ENCODE measurements at places on chromosomes 2 and 18.

DNA sequence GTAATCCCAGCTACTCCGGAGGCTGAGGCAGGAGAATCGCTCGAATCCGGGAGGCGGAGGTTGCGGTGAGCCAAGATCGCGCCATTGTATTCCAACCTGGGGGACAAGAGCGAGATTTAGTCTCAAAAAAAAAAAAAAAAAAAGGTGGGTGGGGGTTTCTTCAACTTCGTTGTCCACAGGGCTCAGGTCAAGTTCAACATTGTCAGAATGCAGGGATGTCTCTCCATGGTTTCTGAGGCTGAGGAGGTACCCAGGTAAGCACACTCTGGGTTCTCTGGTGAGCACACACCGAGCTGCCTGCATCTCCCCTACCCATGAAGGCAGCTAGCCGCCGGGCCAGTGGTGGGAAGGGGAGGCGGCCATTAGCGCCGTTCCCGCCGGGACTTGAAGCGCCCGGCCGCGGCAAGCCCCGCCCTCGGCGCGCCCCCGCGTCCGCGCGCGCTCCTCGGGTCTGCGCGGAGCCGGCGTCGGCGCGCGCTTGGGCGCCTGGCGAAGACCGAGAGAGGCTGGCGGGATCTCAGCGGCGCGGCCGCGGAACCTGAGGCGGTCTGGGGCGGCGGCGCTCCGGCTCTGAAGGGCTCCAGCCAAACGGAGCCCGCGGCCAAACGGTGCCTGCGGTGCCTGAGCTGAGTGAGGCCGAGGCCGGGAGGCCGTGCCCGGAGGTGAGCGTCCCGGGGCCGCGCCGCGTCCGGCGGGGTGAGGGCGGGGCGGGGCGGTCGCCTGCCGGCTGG is at the start of gene UBXN2A:
Gene UBXN2A (plus strand): TSS at position 477 of the 731 bp plus-strand sequence. CDS start 17,852 bp downstream, outside the sequence.
- DNase-seq, result peak; percentile 86

DNA sequence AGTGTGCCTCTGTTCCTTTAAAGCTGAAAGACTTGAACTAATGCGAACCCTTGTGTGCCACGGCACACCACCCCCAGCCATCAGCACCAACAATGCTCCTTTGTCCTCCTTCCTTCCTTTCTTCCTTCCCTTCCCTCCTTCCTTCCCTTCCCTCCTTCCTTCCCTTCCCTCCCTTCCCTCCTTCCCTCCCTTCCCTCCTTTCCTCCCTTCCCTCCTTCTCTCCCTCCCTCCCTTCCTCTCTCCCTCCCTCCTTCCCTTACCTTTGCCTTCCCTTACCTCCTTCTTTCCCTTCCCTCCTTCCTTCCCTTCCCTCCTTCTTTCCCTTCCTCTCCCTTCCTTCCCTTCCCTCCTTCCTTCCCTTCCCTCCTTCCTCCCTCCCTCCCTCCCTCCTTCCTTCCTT is 208.3 kb upstream of the PXDN start:
- DNase-seq, result no peak

GRCh38 chr2:159246325-159246988 is 40.0 kb downstream of the WDSUB1 start:
- DNase-seq, result no peak

- no peak for DNase-seq
Measured at GRCh38 chr2:84876369-84876768, 4.5 kb downstream of the TRABD2A start.

DNA sequence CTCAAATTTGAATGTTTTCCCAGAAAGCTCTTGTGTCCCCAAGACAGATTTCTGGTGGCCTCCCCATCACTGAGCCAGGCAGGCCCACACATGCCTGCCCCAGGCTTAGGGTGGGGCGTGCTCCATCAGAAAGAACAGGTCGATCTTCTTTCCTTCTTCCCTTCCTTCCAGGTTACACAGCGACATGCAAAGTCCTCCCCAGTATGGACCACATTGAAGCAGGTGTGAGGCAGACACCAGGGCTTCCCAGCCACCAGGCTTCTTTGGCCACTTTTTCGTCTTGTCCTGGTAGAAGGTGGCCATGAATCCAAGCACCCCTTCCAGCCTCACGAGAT is 41.4 kb upstream of the LAPTM4A start:
- DNase-seq, result no peak

DNA sequence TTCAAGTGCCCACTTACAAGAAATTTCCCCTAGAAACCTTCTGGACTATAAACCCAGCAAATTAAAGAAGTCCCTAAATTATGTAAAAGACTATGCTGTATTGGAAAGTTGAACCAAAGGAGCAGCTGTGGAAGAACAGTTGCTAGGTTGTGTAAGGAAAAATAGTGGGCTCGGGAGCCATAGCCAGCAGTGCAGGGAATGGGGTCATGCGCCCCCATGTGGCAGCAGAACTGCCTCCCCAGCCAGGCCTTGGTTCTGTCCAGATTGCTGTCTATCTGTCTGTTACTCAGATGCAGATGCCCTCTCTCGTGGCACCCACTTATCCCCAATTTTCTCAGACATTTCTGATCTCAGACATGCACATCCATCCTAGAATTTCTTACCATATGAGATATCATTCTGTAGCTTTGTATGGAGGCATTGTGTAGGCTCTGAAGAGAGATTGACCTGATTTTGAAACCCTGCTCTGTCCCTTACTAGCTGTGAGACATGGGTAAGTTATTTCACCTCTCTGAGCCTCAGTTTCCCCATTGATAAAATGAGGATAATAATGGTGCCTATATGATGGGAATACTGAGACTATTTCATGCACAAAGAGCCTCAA is 258.3 kb downstream of the SS18 start:
- DNase-seq, result peak; percentile 45

DNA sequence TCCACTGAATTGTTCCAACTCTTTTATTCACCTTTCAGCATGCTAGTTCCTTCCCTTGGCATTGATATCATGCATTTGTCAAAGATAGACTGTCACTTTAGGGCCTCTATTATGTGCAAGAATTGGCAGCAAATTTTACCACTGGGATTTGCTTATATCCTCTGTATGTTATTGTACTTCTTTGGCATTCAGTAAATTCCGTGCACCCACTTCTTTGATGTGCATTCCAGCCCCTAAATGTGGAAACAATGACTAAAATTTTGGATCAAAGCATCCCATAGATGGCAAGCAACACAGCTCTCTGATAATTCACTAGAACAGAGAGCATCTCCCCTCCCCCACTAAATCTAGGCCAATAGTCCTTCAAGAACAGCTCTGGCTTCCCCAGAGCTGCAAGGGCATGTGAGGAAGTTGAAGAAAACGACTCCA is 399.0 kb upstream of the HNRNPA3 start:
- no peak for DNase-seq

DNA sequence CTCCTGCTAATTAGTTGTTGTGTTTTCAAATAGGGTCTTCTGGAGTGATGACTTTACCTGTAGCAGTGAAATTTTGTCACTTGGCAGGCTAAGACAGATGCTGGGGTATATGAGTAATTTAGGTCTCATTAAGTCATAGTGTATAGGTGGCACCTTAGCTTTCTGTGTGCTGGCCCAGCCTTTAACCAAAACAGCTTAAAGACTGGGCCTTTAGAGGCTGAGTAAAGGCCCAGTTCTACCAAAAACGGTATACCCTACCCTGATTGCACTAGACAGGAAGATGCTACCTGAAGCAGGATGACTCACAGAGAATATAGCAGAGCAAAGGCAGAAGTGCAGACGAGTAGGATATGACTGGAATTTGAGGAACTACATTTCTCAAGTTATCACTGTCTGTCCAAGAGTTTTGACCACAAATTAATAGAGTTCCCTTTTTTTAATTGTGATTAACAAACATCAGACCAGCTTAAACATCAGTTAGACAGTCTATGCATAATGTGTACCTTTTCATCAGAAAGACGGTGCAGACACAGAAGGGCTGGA is 337.9 kb upstream of the SALL3 start:
- DNase-seq, result no peak

DNA sequence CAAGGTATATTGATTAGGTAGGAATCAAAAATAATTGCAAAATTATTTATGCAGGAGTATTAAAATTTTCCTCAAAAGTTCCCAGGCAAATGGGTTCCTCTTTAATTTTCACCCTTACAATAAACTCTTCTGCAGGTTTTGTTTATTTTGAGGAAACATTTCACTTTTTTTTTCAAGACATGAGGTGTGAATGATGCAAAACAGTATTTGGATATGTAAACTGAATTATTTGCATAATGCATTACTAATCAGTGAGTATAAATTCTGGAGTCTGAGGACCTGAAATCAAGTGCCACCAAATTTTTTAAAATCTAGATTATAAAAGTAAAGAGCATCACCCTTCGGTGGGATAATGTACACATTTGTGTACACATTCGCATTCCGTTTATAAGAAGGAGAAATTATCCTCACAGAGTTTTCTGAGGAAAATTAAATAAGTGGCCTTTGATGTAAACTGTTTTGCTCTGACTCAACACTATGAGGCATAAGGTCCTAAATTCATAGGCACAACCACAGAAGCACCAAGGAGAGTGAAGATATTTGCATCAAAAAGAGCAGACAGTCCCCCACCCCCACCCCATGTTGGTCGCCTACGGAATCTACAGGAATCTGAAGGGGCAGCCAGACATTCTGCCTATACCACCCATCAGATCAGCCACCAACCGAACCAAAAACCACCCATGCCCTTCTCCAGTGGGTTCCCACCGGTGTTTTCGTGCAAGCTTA is 33.1 kb downstream of the BCL11A start:
- no peak for DNase-seq

- DNase-seq, result peak; percentile 11
Measured at GRCh38 chr2:217797661-217798069, 205.1 kb downstream of the TNS1 start.

DNA sequence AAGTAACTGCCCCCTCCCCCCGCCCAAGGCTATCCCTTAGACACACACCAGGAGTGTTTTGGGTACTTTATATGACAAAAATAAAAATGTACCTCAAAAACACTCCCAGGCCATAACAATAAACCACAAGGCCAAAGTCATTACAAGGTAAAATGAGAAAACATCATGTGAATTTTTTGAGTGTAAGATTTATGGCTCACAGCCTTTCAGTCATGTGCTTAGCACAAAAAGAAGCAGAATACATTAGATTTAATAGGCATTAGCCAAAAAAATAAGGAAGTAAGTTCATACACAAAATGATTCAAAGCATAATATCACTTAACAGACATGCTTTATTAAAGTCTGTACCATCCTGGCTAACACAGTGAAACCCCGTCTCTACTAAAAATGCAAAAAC is 103.7 kb downstream of the CACNB4 start:
- DNase-seq, result no peak

DNA sequence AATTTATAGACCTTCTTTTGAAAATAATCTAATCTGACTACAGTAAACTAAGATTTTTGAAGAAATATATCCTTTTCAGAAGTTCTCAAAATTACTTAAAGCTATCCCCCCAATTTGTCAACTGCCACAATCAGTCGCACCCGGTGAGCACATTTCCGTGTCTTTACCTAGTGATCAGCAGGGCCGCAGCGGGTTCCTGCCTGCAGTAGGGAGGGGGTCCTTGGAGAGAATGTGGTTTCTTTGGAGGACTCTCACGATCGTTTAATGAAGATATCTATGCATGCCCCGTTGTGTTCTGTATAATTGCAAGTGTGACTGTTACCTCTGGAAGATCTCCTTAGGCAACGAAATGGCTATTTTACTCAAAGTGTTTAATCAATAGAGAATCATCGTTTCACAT is 251.9 kb upstream of the RAB12 start:
- DNase-seq, result no peak

- no peak for DNase-seq
Measured at GRCh38 chr2:130884013-130884412, 47.3 kb downstream of the ARHGEF4 start.

DNA sequence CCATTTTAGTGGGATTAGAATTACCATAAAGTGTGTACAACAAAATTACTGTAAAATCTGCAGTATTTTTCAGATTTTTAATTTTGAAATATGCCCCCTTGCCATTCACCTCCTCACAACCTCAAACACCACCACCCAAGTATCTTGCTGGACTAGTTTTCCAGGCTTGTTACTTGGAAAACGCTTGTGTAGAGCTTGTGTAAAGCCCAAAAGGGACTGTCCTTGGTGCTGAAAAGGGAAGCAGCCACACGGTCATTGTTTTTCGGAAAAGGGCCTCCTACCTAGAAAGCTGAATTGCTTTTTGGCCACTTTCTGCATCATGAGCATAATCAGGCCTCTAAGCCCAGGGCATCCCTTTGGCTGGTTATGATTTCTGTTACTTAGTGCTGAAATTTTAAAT is 563.4 kb downstream of the LRRTM4 start:
- no peak for DNase-seq

DNA sequence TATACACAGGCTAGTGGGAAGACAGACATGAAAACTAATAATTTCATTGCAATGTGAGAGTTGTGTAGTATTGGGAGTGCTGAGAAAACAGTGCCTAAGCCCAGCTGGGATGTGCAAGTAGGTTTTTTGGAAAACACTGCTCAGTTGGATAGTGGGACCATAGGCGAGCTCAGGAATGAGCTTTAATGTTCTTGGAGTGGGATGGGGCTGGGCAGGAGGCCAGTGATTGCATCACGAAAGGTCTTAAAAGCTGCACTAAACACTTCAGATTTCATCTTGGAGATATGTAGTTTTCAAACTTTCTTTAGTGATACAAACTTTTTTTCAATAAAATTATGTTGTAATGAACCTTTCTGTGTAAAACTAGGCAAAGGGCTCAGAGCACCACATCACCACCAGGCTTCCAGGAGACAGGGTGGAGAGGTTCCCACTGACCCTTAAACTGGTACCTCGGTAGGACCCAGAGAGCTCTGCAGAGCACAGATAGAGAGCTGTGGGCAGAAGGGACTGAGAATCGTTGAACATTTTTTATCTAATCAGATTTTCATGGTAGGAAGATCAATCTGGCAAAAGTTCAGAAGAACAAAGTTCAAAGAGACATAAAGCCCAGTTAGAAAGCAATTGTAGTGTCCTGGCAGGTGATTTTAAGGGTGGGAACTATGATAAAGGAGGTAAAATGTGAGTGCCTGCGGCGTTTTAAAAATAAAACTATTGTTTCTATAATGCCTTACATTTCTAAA is 176.2 kb downstream of the TRABD2A start:
- no peak for DNase-seq

DNA sequence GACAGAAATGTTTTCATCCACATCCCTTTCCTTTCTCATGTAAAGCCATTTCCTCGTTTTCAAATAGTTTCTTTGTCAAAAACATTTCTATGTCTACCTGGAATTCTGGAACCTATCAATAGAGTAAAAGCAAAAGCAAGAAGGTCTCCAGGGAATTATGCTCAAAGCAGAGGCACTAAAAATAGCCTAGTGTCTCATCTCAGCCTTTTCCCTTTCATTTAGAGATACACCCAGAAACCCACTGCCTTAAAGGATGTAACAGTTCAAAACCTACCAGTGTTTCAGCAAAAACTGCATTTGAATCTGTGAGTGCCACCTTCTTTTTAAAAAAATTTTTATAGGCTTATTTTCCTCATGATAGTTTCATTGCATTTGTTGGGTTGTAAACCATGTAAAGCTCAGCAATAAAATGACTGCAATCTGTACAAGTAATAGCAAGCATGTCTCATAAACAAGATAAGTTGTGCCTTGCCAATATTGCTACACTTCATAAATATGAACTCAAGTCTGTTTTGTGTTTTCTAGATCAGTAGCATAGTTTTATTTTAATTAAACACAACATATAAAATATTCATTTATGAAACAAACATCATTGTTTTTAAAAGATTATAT is 927.3 kb upstream of the ACVR2A start:
- DNase-seq, result no peak

GRCh38 chr18:29664278-29665036 is 1378.1 kb downstream of the DSC3 start:
- DNase-seq, result no peak

- DNase-seq, result no peak
Measured at GRCh38 chr2:9758741-9759140, 84.5 kb upstream of the TAF1B start.

GRCh38 chr18:59272891-59273758 is at the start of gene RAX:
Gene RAX, minus strand, starts transcription at chr18:59273454. Its CDS starts 248 bp downstream, at chr18:59273206.
- DNase-seq, result peak; percentile 20

GRCh38 chr18:63677500-63678225 is 16.0 kb upstream of the SERPINB3 start:
- no peak for DNase-seq
